SK-MEL-5 (cell line): ENCODE measurements at places on chromosomes 16 and 17. TPM values are rescaled to one million over a fixed set of nuclear protein-coding genes. Genes with fewer than 3 reads are reported as not detected.

The HOXB6 gene
- total RNA-seq = 2.8 and 5.2 TPM in 2 replicates

The NPTX1 gene
- total RNA-seq = 0.18 and 0.29 TPM in 2 replicates

The NOMO2 gene
- 101 and 110 TPM in 2 replicates for total RNA-seq

The KRTAP4-1 gene
- not detected in 2 replicates for total RNA-seq
